ENCODE measurements at places on chromosomes 12 and 14.

GRCh38 chr12:125287155-125287847 is 222.1 kb downstream of the AACS start:
- H3K4me3 ChIP-seq, result no peak overlapping the region
- no peaks in the 10 kb centered on the region for H3K27me3 ChIP-seq
- DNase-seq, result no peak

DNA sequence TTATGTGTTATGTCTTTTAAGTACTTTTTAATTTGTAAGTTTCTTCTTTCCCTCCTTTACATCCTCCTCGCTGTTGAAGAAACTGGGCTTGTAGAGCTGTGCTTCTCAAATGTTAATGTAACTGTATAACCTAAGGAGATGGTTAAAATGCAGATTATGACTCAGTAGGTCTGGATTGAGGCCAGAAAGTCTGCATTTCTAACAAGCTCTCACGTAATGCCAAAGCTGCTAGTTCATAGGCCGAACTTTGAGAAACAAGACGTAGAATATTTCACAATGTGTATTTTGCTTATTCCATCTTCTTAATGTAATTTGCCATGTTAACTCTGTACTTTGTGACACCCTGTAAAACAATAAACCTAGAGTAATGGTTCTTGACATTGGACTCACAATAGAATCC is 193.3 kb upstream of the SYT1 start:
- H3K4me3 ChIP-seq, result no peak overlapping the region
- no peak for DNase-seq
- H3K27ac ChIP-seq, result no peak overlapping the region
- peaks cover 4% of the 10 kb centered on the region for H3K4me1 ChIP-seq
- peaks cover 19% of the 10 kb centered on the region for H3K27me3 ChIP-seq

DNA sequence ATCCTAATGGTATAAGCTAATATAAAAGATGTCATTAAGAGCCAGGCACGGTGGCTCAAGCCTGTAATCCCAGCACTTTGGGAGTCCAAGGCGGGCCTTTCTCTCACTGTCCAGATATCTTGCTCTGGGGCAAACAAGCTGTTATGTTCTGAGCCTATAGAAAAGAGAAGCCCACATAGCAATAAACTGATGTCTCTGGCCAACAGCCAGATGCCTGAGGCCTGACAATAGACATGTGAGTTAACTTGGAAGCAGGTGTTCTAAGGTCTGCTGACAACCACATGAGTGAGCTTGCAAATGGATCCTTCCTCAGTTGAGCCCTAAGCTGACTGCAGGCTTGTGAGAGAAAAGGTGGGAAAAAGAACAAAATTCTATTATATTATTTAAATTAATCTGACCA is 25.0 kb downstream of the YAF2 start:
- H3K36me3 ChIP-seq, result no peaks in the 10 kb centered on the region
- H3K27me3 ChIP-seq, result no peaks in the 10 kb centered on the region
- no peak for DNase-seq

GRCh38 chr12:31031951-31032335 is 41.7 kb upstream of the DDX11 start:
- H3K36me3 ChIP-seq, result peaks cover 4% of the 10 kb centered on the region
- no peaks in the 10 kb centered on the region for H3K27me3 ChIP-seq
- DNase-seq, result no peak
- H3K4me1 ChIP-seq, result peaks cover 4% of the 10 kb centered on the region
- H3K27ac ChIP-seq, result no peak overlapping the region

DNA sequence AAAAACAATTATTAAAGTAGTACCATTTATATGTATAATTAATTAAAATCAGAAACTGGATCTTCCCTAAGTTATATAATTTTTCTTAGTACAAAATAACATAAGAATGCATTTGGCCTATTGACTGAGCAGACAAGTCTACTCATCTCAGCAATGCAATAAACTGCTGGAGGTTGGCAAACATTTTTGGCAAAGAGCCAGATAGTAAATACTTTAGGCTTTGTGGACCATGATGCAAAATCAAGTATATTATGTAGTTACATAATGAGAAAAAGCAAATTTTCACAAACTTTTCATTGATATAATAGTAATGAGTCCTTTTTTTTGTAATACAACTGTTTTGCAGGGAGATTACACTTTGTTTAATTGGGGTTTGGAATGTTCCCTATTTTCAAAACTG is 30.9 kb downstream of the ERGIC2 start:
- no peaks in the 10 kb centered on the region for H3K4me1 ChIP-seq
- no peak overlapping the region for H3K4me3 ChIP-seq
- H3K27ac ChIP-seq, result no peak overlapping the region
- no peaks in the 10 kb centered on the region for H3K27me3 ChIP-seq

DNA sequence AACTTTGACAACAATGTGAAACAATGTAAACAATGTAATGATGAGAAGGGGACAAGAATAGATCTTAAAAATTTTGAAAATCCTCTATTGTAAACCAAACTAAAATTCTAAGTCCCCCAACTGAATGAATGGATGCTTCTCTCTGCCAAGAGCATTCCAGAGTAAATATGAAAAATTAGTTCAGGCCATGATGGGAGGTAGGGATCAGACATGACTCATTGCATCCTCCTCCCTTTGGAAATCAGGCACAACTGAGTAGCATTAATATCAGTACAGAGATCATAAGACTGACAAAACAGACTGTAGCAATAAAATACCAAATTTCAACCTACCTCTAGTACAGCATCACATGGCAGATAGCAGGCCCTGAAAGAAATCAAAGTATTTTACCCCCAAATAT is 559.9 kb downstream of the C12orf50 start:
- no peak overlapping the region for H3K4me3 ChIP-seq
- peaks cover 6% of the 10 kb centered on the region for H3K36me3 ChIP-seq
- H3K27me3 ChIP-seq, result no peaks in the 10 kb centered on the region
- H3K4me1 ChIP-seq, result peaks cover 35% of the 10 kb centered on the region
- H3K27ac ChIP-seq, result no peak overlapping the region

DNA sequence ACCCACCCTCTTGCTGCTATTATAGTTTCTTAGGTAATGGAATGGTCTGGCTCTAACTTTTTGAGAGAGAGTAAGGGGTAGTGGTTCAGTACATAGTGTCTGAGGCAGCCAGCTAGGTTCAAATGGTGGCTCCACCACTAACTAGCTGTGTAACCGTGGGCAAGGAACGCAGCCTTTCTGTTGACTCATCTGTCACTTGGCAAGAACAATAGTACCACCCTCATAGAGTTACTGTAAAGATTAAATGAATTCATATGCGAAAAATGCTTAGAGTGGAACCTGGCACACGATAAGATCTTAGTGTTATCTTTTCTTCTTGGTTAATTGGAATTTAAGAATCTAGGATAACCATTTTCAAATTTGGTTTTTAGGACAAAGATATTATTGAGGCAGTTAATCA is 14.0 kb downstream of the CCDC62 start:
- H3K27ac ChIP-seq, result no peak overlapping the region
- peaks cover 3% of the 10 kb centered on the region for H3K4me1 ChIP-seq
- H3K36me3 ChIP-seq, result no peaks in the 10 kb centered on the region
- no peak overlapping the region for H3K4me3 ChIP-seq
- DNase-seq, result no peak

DNA sequence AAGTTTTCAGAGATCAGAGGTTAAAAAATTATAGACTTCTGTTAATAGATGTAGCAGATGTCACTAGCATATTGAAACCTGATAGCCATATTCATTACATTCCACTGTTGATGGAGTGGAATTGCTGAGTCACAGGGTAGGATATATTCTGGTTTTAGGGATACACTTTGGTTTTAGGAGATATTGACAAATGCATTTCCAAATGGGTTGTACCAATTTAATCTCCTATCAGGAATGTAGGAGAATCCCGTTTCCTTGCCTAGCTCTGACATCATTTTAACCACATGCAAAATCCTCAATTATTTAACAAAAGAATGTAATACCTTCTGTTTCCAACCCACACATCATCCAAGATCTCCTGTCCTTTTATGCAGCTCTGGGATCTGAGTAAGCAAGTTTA is 30.7 kb upstream of the ESR2 start:
- H3K4me3 ChIP-seq, result no peak overlapping the region
- peaks cover 8% of the 10 kb centered on the region for H3K4me1 ChIP-seq
- no peaks in the 10 kb centered on the region for H3K27me3 ChIP-seq
- no peak overlapping the region for H3K27ac ChIP-seq

DNA sequence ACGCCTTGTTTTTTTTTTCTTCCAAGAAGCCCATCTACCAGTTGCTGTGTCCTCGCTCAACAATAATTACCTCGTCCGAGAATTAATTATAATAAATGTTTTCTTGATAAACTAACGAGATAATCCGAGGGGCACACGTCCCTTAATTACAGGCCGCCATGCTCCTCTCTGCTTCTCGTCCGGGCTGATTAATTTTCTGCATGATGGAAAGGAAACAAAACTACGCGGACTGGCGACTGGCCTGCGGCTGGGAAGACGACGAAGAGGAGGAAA is 2.2 kb downstream of the OTX2 start:
- DNase-seq, result no peak
- peaks cover 67% of the 10 kb centered on the region for H3K4me1 ChIP-seq
- H3K27me3 ChIP-seq, result peaks cover 76% of the 10 kb centered on the region
- peaks cover 13% of the 10 kb centered on the region for H3K36me3 ChIP-seq
- H3K27ac ChIP-seq, result no peak overlapping the region

DNA sequence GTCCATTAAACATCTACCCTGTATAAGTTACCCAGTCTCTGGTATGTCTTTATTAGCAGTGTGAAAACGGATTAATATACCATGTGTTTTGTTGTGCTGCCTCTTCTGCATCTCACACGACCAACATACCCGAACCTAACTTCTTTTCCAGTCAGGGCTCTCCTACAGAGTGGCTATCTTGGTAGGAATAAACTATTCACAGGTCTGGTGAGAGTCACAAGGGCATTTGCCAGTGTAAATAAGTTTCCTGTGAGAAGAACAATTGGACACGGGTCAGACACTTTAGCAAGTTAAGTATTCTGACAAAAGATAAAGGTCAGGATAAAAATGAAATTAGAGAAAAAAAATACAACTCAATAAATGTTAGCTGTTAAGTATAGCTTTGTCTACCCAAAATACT is 60.9 kb downstream of the MYF5 start:
- no peak overlapping the region for H3K27ac ChIP-seq
- no peak overlapping the region for H3K4me3 ChIP-seq
- peaks cover 60% of the 10 kb centered on the region for H3K36me3 ChIP-seq

DNA sequence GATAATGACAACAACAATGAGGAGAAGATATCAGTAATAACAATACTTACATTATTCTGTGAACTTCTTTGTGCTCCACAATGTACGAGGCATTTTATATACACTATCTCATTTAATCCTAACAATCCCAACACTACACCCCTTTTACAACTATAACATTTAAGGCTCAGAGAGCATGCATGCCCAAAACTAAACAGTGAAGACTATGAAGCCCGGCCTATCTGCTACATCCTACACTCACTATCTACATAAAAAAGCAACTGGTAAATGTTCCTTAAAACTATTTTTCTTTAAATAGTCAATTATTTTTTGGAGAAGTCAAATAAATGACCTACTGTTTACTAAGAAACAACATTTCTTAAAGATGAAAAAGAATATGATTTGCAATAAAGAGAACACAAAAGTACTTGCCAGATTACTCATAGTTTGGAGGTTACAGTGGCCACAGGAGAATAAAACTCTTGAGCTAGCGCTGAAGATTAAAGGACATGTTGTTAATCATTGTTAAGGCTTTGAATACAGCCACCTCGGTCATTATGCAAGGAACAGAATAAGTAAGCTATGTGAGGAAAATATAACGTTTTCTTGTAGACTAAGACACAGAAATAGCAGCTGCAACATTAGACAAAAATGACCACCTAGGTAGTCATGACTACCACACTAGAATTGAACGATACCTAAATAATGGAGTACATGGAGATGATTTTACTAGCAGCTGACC is 56.7 kb downstream of the EPS8 start:
- no peaks in the 10 kb centered on the region for H3K36me3 ChIP-seq
- no peak for DNase-seq
- H3K27me3 ChIP-seq, result no peaks in the 10 kb centered on the region
- no peaks in the 10 kb centered on the region for H3K4me1 ChIP-seq
- H3K4me3 ChIP-seq, result no peak overlapping the region
- H3K27ac ChIP-seq, result no peak overlapping the region

DNA sequence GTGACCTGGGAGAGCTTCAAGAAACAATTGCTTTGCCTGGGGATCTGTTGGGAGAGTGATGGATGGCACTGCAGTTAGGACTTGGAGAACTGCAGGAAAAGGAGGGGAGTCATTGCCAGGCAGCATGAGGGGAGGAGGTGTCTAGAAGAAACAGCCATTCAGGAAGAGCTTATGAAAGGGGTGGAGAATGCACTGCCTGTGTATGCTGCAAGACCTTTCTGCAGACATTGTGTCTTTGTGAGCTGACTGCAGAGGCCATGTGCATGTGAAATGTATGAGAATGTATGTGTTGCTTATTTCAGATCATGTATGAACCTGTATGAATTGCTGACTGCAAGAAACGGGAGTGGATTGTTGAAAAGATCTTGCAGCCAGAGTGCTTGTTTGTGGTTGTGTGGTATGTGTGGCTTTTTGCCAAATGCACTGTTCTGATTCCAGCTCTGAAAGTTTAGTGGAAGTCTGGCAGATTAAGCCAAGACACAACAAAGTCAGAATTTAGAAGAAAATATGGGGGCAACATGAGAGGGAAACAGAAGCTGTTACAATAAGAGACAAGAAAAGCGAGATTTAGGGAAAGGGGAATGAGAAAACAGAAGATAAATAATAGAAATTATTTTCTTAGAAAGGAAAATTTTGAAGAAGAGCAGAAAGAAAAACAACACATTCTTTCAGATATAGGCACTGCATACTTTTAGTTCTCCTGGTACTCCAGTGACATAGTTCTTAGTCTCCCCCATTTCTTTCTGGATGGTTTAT is 9.8 kb upstream of the RIMKLB start:
- no peak overlapping the region for H3K4me3 ChIP-seq
- no peak for DNase-seq
- H3K4me1 ChIP-seq, result peaks cover 40% of the 10 kb centered on the region
- peaks cover 13% of the 10 kb centered on the region for H3K36me3 ChIP-seq
- H3K27ac ChIP-seq, result no peak overlapping the region

DNA sequence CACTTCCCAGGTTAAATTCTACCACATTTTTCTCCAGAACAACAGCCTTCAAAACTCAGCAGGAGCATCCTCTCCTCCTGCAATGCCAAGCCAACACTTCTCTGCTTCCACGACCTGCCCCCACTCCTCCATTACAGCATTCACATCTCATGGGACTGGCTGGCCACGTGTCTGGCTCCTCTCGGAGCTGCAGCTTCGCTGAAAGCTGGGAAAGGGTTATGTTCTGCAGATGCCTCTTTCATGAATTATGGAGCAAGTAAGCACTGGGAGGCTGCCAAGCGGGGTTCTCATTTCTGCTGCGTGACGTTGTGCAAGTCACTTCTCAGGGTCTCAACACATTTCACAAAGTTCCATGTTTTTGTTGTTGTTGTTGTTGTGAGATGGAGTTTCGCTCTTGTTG is 142.2 kb upstream of the RFLNA start:
- H3K27ac ChIP-seq, result no peak overlapping the region
- H3K36me3 ChIP-seq, result peaks cover 32% of the 10 kb centered on the region
- no peak overlapping the region for H3K4me3 ChIP-seq
- no peak for DNase-seq
- peaks cover 48% of the 10 kb centered on the region for H3K4me1 ChIP-seq

DNA sequence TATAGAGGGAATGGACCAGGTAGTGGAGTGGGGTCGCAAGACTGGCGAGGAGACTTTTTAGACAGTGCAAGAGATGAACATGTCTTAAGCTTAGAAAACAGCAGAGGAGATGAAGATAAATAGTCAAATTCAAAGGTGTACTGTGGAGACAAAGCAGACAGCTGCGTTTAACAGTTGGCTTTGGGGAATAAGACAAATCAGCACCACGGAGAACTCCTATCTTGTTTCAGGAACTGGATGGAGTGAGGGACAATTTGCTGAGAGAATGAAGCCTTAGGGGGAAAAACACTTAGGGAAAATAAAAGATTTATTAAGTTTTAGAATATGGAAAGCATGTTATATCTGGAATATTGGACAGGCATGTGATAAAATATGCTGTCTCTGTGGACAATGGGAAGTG is 458.8 kb downstream of the GLT1D1 start:
- no peak for DNase-seq
- H3K27ac ChIP-seq, result no peak overlapping the region
- H3K4me3 ChIP-seq, result no peak overlapping the region
- peaks cover 82% of the 10 kb centered on the region for H3K36me3 ChIP-seq
- H3K4me1 ChIP-seq, result no peaks in the 10 kb centered on the region
